Thoracic aorta (tissue), 2 donors: ENCODE measurements at places on chromosomes 12 and 14. TPM values are rescaled to one million over a fixed set of nuclear protein-coding genes. Genes with fewer than 3 reads are reported as not detected.

POTEG gene
- not detected for total RNA-seq

TMPRSS12 gene
- not detected for total RNA-seq

- no peaks in the 10 kb centered on the region for H3K36me3 ChIP-seq
- H3K4me3 ChIP-seq: no peak overlapping the region
- H3K27me3 ChIP-seq: no peaks in the 10 kb centered on the region
- H3K4me1 ChIP-seq: no peaks in the 10 kb centered on the region
- DNase-seq: no peak
Observed at GRCh38 chr14:97757491-97757890, 960.3 kb downstream of the VRK1 start.

GRCh38 chr14:103518422-103519042 lies 4.1 kb downstream of the CKB start:
- H3K4me3 ChIP-seq: no peak overlapping the region
- H3K27me3 ChIP-seq: no peaks in the 10 kb centered on the region
- peaks cover 64% of the 10 kb centered on the region for H3K4me1 ChIP-seq
- H3K36me3 ChIP-seq: no peaks in the 10 kb centered on the region
- DNase-seq: no peak
- H3K27ac ChIP-seq: peak overlapping the region; percentile 39

DNA sequence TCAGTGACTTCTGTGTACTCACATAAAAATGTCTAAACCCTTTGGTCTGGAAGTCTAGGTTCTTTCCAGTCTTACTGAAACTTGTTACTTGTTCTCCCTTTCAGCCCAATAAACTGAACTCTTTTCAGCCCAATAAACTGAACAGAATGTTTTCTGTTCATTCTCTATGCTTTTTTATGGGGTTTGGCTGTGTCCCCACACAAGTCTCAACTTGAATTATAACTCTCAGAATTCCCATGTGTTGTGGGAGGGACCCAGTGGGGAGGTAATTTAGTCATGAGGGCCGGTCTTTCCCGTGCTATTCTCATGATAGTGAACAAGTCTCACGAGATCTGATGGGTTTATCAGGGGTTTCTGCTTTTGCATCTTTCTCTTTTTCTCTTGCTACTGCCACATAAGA lies 15.0 kb upstream of the NEDD1 start:
- no peaks in the 10 kb centered on the region for H3K36me3 ChIP-seq
- H3K27ac ChIP-seq: no peak overlapping the region
- H3K4me1 ChIP-seq: no peaks in the 10 kb centered on the region
- no peak overlapping the region for H3K4me3 ChIP-seq

DNA sequence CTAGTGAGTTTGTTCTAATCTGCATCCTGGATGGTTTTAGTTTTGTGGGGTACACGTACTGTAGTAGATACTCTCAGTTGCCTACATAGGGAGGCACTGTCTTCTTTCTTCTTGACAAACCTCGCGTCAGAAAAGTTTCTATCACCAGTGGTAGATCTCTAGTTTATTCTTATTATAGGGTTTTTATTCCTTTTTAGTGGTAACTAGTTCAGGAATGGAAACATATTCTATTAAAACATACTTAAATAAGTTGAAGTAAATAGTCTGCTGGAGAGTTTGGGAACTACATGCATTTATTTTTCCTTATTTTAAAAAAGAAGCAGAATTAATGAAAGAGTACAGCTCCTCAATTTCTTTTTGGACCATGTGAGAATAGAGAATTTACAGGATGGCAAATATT lies 33.6 kb upstream of the OR9K2 start:
- no peak for DNase-seq
- H3K27ac ChIP-seq: no peak overlapping the region
- H3K4me3 ChIP-seq: no peak overlapping the region
- H3K27me3 ChIP-seq: no peaks in the 10 kb centered on the region

- H3K4me3 ChIP-seq: no peak overlapping the region
- H3K27ac ChIP-seq: no peak overlapping the region
- no peaks in the 10 kb centered on the region for H3K27me3 ChIP-seq
Observed at GRCh38 chr12:112466011-112466422, 47.3 kb downstream of the PTPN11 start.

DNA sequence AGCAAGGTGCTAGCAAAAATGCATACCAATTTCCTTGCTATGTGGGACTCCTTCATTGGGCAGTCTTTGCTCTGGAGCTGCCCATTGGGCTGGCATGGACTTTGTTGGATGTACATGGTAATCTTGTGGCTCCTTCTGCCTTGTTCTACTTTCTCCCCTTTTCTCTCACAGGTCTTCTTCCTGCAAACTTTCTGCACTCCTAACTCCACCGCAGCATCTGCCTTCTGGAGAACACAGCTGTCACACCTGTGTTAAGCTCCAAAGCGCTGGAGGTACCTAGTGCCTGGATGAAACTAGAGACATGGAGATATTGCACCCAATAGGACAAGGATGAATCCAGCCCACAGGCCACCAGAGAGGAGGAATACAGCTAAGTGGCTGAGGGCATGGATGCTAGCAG lies 60.7 kb upstream of the CCND2 start:
- H3K4me3 ChIP-seq: no peak overlapping the region
- H3K4me1 ChIP-seq: no peaks in the 10 kb centered on the region
- no peaks in the 10 kb centered on the region for H3K36me3 ChIP-seq
- H3K27me3 ChIP-seq: no peaks in the 10 kb centered on the region
- no peak overlapping the region for H3K27ac ChIP-seq

GRCh38 chr12:65754744-65755595 lies 69.3 kb upstream of the HMGA2 start:
- no peak for DNase-seq
- H3K4me1 ChIP-seq: no peaks in the 10 kb centered on the region
- H3K4me3 ChIP-seq: no peak overlapping the region
- H3K36me3 ChIP-seq: no peaks in the 10 kb centered on the region
- no peaks in the 10 kb centered on the region for H3K27me3 ChIP-seq

- no peak overlapping the region for H3K4me3 ChIP-seq
- no peaks in the 10 kb centered on the region for H3K27me3 ChIP-seq
- no peak overlapping the region for H3K27ac ChIP-seq
- no peak for DNase-seq
Observed at GRCh38 chr12:17062267-17063036, 456.5 kb upstream of the LMO3 start.

TBC1D30 gene
- 19.0 TPM for total RNA-seq

- H3K4me1 ChIP-seq: peaks cover 3% of the 10 kb centered on the region
- H3K4me3 ChIP-seq: no peak overlapping the region
- H3K27ac ChIP-seq: no peak overlapping the region
- H3K36me3 ChIP-seq: no peaks in the 10 kb centered on the region
Observed at GRCh38 chr14:79515158-79515557, 696.1 kb downstream of the DIO2 start.

LIN52 gene
- total RNA-seq: 8.7 TPM

GRCh38 chr12:74455429-74455828 lies 82.2 kb upstream of the ATXN7L3B start:
- DNase-seq: no peak
- no peak overlapping the region for H3K4me3 ChIP-seq
- no peaks in the 10 kb centered on the region for H3K4me1 ChIP-seq

GRCh38 chr12:2893007-2893406 lies 2.3 kb downstream of the TULP3 start:
- H3K4me1 ChIP-seq: peaks cover 23% of the 10 kb centered on the region
- H3K27me3 ChIP-seq: no peaks in the 10 kb centered on the region
- no peak for DNase-seq
- H3K27ac ChIP-seq: no peak overlapping the region
- H3K4me3 ChIP-seq: peak overlapping the region; percentile 94

SPRYD3 gene
- 68.0 TPM for total RNA-seq

CHGA gene
- not detected for total RNA-seq

ASCL1 gene
- not detected for total RNA-seq

SLC15A5 gene
- not detected for total RNA-seq

GRCh38 chr12:22574921-22575320 lies 30.6 kb upstream of the C2CD5 start:
- H3K27me3 ChIP-seq: no peaks in the 10 kb centered on the region
- no peak overlapping the region for H3K4me3 ChIP-seq
- no peaks in the 10 kb centered on the region for H3K36me3 ChIP-seq
- H3K4me1 ChIP-seq: no peaks in the 10 kb centered on the region
- H3K27ac ChIP-seq: no peak overlapping the region

DNA sequence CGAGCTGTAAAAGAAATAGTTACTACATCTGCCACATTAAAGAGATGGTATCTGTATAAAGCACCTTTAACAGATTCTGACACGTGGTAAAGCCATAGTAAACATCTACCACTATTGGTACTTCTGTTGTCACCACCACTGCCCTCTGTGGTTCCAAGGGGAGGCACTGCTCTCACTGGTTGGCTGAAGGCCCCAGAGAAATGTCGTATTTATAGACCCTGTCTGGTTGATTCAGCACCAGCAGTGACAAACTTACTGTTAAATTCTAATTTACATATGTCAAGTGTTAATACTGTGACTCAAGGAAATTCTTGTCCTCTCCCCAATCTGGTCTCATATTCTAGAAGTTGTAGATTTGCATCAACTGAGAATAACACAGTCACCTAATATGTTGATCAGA lies 281.1 kb downstream of the ERC1 start:
- no peaks in the 10 kb centered on the region for H3K4me1 ChIP-seq
- H3K4me3 ChIP-seq: no peak overlapping the region
- H3K27me3 ChIP-seq: no peaks in the 10 kb centered on the region

DNA sequence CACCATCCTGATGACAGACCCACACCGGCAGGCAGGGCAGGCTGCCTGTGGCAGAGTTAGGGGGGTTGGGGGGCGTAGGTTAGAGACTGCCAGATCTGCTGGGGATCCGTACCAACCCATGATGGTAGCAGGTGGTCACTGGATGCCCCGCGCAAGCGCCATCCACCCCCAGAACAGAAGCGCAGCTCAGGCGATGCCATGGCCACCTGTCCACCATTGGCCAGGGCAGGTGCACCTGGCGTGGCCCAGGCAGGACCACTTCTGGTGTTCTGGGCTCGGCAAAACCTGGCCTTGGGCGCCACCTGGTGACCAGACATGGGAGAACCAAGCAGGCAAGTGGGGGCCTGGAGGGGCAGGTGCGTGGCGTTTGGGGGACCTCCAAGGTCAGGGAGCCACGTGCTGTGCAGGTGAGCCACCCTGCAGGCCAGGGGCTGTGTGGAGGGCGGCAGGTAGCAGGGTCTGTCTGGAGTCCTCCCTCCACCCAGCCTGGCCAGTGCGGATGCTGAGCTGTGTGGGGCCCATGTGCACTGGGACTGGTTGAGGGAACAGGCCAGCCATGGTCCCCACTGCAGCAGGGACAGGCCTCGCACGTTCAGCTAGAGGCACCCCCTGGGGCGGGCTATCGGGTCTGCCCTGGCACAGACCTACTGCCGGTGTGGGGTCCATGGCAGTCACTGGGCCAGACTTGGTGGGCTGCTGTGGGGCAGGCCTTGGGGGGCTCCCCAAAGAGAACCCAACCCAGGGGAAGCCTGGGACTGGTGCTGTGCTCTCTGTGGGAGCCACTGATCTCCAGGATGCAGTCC lies 15.6 kb downstream of the BAG5 start:
- H3K27ac ChIP-seq: no peak overlapping the region
- no peaks in the 10 kb centered on the region for H3K27me3 ChIP-seq
- no peak for DNase-seq
- peaks cover 50% of the 10 kb centered on the region for H3K4me1 ChIP-seq
- no peaks in the 10 kb centered on the region for H3K36me3 ChIP-seq

- H3K4me1 ChIP-seq: peaks cover 9% of the 10 kb centered on the region
- H3K27ac ChIP-seq: no peak overlapping the region
- H3K27me3 ChIP-seq: no peaks in the 10 kb centered on the region
- no peak overlapping the region for H3K4me3 ChIP-seq
- no peak for DNase-seq
Observed at GRCh38 chr14:82390586-82390985, 856.9 kb upstream of the SEL1L start.

GRCh38 chr12:53781228-53781801 lies 29.5 kb upstream of the CISTR start:
- no peaks in the 10 kb centered on the region for H3K27me3 ChIP-seq
- H3K27ac ChIP-seq: no peak overlapping the region
- no peaks in the 10 kb centered on the region for H3K36me3 ChIP-seq
- H3K4me1 ChIP-seq: peaks cover under 1% of the 10 kb centered on the region
- no peak overlapping the region for H3K4me3 ChIP-seq
- DNase-seq: no peak

ANKLE2 gene
- total RNA-seq: 78.0 TPM

RD3L gene
- not detected for total RNA-seq

PRB4 gene
- total RNA-seq: not detected

SYNDIG1L gene
- total RNA-seq: 0.21 TPM

DNA sequence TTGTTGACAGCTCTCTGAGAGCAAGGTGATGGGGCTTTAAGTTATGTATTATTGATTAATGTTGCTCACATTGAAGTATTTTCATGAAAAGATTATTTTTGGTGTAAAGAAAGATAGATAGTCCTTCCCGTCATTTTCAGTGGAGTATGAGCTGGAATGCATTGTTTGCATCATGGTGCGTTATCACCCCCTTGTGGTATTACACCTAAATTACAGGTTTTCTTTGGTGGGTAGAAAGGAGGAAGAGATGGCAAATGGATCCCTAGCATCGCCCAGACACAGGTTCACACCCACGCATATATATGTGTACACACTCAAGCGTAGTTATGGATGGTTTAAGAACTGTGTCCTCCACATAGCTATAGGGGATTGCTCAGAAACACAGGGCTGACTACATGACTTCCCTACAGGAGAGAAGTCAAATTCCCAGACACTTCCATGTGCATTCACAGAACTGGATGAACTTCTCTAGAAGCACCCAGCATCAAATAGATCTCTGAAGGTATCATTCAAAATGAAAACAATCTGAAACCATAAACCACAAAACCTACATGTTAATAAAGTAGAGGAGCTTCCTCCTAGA lies 14.4 kb upstream of the SERPINA10 start:
- H3K27me3 ChIP-seq: no peaks in the 10 kb centered on the region
- H3K4me1 ChIP-seq: no peaks in the 10 kb centered on the region
- no peaks in the 10 kb centered on the region for H3K36me3 ChIP-seq
- H3K27ac ChIP-seq: no peak overlapping the region
- H3K4me3 ChIP-seq: no peak overlapping the region

- no peak for DNase-seq
- no peak overlapping the region for H3K4me3 ChIP-seq
- no peaks in the 10 kb centered on the region for H3K4me1 ChIP-seq
Observed at GRCh38 chr12:65667932-65668331, 156.4 kb upstream of the HMGA2 start.

- H3K36me3 ChIP-seq: no peaks in the 10 kb centered on the region
- no peak overlapping the region for H3K27ac ChIP-seq
- DNase-seq: no peak
- H3K27me3 ChIP-seq: no peaks in the 10 kb centered on the region
Observed at GRCh38 chr12:124185971-124186686, 108.8 kb upstream of the RFLNA start.

COX6A1 gene
- 229 TPM for total RNA-seq

RNFT2 gene
- 1.1 TPM for total RNA-seq

- peak overlapping the region; percentile 20 for H3K4me3 ChIP-seq
- H3K27me3 ChIP-seq: no peaks in the 10 kb centered on the region
- no peaks in the 10 kb centered on the region for H3K36me3 ChIP-seq
- peaks cover 41% of the 10 kb centered on the region for H3K4me1 ChIP-seq
Observed at GRCh38 chr12:70645494-70646317, 8.5 kb upstream of the PTPRB start.
